ENCODE measurements at places on chromosomes 7 and 10.

- DNase-seq = no peak
These were observed 1.4 kb downstream of the SFR1 start for GRCh38 chr10:104123397-104123796.

DNA sequence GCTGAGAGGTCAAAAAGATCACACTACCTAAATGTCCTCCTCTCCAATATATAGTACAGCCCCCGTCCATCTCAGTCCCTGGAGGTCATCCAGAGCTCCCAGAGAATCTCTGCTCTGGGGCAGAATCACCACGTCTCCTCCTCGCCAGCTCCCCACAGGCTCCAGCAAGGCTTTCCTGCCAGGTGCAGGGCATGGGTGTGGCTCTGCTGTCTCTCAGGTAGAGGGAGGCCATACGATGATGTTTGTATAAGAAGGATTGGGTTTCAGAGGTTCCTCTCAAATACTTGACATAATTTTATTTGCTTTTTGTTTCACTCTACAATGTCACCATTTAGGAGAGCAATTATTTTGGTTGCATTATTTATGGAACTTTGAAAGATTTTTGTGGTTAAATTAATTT, 98.3 kb upstream of the PRSS58 start:
- DNase-seq = no peak

DNA sequence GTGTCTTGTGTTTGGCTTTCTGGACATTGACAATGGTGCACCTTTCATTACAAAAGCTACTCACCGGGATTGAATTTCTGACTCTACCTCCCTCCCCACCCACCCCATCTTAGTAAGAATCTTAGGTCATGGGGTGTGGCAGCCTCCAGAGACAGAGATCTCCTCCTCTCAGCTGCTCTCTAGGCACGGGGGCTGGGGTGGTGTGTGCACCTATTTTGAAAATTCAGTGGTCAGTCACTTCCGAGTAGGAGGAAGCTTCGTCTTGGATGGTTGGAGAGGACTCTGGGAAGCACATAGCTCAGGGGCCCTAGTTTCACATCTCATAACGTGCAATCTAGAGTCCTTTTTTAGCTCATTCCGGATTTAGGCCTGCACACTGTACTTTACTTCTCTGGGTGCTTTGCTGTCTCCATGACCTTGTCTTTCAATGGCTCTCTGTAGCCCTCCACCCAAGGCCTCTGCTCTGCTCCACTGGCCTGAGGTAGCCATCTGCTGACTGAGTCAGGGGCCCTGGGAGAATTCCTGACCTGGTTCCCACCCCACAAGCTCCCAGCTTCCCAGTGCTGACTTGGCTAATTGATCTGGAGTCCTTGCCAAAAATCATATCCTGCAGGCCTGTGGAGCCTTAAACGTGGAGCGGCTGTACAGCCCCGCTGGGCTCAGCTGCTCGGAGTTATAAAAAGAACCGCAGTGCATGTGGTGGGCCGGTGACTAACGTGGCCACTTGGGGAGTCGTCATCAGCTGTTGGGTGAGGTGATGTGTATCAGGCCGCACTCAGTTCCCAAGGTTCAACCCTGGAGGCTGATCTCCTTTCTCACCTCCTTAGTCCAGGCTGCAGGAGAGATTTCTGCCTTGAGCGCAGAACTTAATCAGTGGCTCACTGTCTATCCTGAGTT, 19.3 kb upstream of the ADAMTS14 start:
- DNase-seq = no peak

GRCh38 chr7:137881607-137882260, 35.0 kb upstream of the DGKI start:
- DNase-seq = no peak

- no peak for DNase-seq
These were observed 11.9 kb upstream of the OPTN start for GRCh38 chr10:13087986-13088618.

GRCh38 chr10:23106331-23107072, 11.1 kb downstream of the MSRB2 start:
- DNase-seq = no peak

DNA sequence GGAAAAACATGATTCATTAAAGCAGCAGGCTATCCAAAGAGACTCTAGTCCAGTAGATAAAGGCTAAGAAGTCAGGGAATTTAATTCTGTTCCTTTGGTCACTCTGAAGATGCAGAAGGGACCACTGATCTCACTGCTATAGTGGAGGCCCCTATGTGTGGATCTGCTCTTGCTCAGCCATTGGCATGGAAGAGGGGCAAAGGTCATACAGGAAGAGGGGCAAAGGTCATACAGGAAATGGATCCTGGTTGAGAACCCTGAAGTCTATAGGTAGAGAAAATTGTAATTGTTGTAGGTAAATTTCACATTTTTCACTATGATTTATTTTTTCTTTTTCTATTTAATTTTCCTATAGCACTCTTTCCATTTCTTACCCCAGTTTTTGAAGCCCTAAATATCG, 21.6 kb downstream of the OR2AE1 start:
- DNase-seq = no peak

DNA sequence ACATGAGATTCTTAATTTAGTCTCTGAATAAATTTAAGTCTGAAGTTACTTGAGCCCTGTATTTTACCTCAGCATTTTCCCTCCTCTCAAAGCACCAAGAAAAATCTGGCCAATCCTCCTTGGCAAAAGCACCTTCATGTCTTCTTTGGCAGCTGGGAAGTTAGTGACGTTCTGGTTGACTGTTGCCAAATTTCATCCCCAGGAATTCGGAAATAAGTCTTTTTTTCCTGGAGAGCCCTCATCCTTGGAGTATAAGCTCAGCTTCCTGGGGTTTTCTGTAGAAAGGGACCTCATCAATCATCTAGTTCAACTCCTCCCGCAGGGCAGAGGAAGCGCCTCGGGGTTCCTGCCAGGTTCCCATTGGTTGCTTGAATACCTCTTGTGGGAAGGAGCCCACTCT, 377.6 kb downstream of the PHTF2 start:
- DNase-seq = no peak

DNA sequence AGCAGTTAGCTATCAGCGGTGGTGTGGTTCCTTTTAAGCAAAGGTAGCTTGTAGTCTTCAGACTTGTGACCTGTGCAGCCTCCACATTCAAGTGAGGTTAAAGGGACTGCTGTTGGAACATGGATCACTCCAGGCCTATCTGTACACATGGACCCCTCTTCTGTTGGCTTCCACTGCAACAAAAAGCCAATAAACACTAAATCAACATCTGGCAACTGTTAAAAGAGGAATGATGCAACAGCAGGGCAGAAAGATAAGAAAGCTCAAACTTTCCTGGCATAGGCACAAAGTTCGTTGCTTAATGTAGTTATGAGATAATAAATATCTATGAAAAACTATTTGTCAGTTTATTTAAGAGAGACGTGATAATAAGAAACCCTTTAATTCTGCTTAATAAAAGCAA, 4.0 kb upstream of the MINPP1 start:
- DNase-seq = no peak

GRCh38 chr7:120360918-120361317, 87.9 kb downstream of the KCND2 start:
- DNase-seq = no peak

DNA sequence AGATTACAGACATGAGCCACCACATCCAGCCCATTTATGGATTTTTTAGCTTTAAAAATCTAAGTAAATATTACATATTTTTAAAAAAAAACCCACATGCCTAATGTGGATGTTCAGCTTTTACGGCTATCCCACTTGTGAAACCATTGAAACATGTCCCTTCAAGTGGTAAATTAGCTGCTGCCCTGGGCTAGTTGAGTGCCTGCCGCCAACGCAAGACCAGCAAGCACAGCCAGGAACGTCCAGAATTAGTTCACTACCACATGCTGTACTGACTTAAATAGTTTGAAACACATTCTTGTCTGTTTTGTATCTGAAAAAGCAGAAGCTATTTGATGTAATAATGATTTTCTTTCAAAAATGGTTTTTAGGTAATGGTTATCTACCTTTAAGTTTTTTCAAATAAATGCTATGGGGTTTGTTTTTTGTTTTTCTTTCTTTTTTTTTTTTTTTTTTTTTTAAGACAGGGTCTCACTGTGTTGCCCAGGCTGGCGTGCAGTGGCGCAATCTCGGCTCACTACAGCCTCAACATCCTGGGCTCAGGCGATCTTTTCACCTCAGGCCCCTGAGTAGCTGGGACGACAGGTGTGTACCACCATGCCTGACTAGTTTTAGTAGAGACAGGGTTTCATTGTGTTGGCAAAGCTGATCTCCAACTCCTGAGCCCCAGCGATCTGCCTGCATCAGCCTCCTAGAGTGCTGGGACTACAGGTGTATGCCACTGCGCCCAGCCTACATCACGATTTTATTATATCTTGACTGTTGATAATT, 57.0 kb downstream of the KLRG2 start:
- no peak for DNase-seq

DNA sequence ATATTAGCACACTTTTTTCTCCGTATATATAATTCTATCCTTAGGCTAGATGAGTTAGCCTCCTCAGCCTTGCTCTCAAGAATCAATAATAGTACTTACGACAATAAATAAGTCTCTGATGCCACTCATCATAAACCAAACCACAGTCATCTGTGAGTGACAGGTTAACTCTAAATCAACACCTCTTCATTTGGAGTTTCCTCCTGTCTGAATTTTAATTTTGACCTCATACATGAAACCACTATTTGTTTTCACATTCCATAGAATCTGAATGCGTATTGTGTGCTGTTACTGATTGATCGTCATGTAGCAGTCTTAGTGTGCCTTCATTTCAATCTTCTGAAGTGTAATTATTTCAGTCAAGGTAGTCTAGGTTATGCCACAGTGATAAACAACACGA, 85.8 kb downstream of the HGF start:
- DNase-seq = no peak

DNA sequence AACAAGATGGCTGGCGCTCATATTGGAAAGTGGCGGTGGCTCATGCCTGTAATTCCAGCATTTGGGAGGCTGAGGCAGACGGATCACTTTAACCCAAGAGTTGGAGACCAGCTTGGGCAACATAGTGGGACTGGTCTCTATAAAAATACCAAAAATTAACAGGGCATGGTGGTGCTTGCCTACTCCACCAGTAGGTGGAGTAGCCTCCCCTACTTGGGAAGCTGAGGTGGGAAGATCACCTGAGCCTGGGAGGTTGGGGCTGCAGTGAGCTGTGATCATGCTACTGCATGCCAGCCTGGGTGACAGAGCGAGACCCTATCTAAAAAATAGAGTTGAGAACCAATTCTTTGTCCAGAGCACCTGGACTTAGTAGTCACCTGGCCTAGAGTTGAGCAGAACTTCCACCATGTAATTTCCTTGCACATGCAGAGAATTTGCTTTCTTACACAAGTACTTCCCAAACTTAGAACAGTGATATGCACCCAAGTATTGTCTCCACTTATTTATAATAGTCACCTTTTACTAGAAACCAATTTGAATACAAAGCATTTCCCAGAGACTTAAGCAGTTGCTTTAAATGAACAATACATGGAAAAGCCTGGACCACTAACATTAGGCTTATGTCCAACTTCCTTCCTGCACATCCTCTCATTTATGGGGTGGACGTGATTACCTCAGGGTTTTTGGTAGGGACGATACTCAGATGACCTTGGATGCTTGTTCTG, 15.9 kb downstream of the LAMB4 start:
- no peak for DNase-seq

GRCh38 chr7:145360511-145361100, 524.8 kb upstream of the TPK1 start:
- no peak for DNase-seq

DNA sequence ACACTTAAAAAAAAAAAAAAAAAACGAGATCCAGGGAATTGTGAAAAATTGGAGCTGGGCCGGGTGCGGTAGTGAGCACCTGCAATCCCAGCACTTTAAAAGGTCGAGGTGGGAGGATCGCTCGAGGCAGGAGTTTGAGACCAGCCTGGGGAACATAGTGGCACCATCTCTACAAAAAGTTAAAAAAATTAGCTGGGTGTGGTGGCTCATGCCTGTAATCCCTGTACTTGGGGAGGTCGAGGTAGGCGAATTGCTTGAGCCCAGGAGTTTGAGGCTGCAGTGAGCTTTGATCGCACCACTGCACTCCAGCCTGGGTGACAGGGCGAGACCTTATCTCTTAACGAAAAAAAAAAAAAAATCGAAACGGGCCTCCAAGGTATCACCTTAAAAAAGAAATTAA, 2.0 kb downstream of the CLDN4 start:
- DNase-seq = no peak

DNA sequence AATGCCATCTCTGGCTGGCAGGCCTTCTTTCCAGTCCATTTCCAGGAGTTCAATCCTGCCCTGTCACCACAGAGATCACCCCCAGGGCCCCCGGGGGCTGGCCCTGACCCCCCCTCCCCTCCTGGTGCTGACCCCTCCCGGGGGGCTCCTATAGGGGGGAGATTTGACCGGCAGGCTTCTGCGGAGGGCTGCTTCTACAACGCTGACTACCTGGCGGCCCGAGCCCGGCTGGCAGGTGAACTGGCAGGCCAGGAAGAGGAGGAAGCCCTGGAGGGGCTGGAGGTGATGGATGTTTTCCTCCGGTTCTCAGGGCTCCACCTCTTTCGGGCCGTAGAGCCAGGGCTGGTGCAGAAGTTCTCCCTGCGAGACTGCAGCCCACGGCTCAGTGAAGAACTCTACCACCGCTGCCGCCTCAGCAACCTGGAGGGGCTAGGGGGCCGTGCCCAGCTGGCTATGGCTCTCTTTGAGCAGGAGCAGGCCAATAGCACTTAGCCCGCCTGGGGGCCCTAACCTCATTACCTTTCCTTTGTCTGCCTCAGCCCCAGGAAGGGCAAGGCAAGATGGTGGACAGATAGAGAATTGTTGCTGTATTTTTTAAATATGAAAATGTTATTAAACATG, 6.0 kb downstream of the CHPF2 start:
- DNase-seq = no peak

- DNase-seq = no peak
These were observed 13.1 kb downstream of the TECPR1 start for GRCh38 chr7:98238976-98239375.

GRCh38 chr7:108592646-108593201, 23.1 kb downstream of the DNAJB9 start:
- no peak for DNase-seq

- DNase-seq = no peak
These were observed 124.5 kb downstream of the CHN2 start for GRCh38 chr7:29318853-29319718.

- DNase-seq = no peak
These were observed 79.4 kb upstream of the CYP2C9 start for GRCh38 chr10:94859086-94859485.

- DNase-seq = no peak
These were observed 1.4 kb downstream of the SEC23IP start for GRCh38 chr10:119893845-119894427.

GRCh38 chr10:89469517-89469916, 55.1 kb downstream of the IFIT5 start:
- no peak for DNase-seq

- no peak for DNase-seq
These were observed 40.6 kb downstream of the GHRHR start for GRCh38 chr7:31004393-31004792.

DNA sequence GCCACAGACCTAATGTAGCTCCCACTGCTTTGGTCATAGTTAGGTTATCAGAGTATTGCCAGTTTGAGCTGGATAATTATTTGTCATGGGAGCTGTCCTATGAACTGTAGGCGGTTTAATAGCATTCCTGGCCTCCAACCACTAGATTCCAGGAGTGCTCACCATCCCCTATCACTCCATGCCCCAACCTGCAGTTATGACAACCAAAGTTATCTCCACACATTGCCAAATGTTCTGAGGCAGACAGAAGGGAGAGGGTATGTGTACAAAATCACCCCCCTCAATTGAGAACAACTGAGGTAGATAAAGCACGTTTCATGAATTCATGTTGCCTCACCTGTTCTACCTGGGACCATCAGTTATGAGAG, 119.0 kb upstream of the CACUL1 start:
- no peak for DNase-seq
